ENCODE measurements at places on chromosomes 6 and 20. TPM values are rescaled to one million over a fixed set of nuclear protein-coding genes. Genes with fewer than 3 reads are reported as not detected.

DNA sequence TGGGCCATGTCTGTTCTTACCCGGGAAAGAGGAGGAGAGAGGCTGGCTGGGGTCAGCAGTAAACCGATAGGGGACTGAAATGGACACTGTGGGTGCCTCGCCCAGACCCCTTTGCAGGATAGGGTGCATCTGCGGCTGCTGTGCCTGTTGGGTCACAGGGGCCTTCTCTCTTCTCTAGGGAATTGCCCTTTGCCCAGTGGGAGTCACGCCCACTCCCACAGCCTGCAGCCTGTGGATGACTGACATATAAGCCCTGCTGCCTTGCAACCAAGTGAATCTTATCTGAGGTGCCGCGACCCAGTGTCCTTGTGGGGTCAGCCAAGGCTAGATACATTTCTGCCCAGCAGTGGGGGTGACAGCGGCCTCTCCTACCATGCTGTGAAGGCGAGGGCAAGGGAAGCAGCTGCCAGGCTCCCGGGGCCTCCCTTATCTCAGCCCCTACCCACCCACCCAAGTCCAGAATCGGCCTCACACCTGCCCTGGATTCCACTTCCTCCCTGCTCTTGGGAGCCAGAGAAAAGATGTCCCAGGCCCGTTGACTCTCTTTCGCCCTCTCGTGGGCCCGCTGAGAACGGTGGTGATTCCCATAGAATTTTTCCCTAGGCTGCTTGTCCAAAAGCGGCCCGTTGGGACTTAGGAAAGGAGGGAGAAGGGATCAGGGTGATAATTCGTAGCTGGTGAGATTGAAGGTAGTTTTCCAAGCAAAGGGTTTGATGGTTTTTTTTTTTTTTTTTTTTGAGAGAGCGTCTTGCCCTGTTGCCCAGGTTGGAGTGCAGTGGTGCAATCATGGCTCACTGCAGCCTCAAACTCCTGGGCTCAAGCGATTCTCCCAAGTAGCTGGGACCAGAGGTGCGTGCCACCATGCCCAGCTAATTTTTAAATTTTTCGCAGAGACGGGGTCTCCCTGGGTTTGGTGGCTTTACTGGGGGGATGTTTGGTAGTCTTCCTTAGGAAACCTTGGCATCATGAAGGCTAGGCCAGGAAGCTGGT is 76.4 kb upstream of the RNF24 start:
- DNase-seq, result peak; percentile 52

LY6G6F gene
- total RNA-seq, result not detected

ANKEF1 gene
- total RNA-seq, result 8.2 TPM

- DNase-seq, result no peak
Measured at GRCh38 chr6:119683031-119683430, 333.5 kb upstream of the MAN1A1 start.

NEDD9 gene
- total RNA-seq, result 18.1 TPM

BLCAP gene
- total RNA-seq, result 90.3 TPM

FILIP1 gene
- 22.9 TPM for total RNA-seq

NR2E1 gene
- total RNA-seq, result not detected

GRCh38 chr6:20246125-20246524 is 33.9 kb upstream of the MBOAT1 start:
- DNase-seq, result no peak

TRPC4AP gene
- total RNA-seq, result 60.5 TPM

TMEM14C gene
- total RNA-seq, result 111 TPM

GRCh38 chr20:63432577-63433325 is 39.7 kb downstream of the KCNQ2 start:
- no peak for DNase-seq

- no peak for DNase-seq
Measured at GRCh38 chr6:85421972-85422371, 27.9 kb upstream of the NT5E start.

- DNase-seq, result no peak
Measured at GRCh38 chr6:134739299-134740026, 210.4 kb downstream of the ALDH8A1 start.

BPI gene
- total RNA-seq, result 0.72 TPM

DNA sequence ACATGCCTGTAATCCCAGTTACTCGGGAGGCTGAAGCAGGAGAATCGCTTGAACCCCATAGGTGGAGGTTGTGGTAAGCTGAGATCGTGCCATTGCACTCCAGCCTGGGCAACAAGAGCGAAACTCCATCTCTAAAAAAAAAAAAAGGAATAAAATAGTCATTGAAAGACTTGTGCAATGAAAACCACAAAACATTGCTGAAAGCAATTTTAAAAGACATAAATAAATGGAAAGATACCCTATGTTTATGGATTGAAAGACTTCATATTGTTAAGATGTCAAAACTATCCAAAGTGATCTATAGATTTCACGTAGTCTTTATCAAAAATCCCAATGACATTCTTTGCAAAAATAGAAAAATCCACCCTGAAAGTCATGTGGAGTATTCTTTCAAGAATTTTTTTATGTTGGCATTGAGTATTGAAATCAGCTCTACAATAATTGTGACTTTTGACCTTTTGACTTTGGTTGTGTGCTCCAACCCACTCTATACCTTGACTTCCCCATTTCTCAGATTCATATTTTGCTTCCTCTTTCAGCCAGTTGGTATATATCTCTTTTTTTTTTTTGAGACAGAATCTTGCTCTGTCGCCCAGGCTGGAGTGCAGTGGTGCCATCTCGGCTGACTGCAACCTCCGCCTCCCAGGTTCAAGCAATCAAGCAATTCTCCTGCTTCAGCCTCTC is 45.5 kb upstream of the SLC23A2 start:
- DNase-seq, result no peak

DNA sequence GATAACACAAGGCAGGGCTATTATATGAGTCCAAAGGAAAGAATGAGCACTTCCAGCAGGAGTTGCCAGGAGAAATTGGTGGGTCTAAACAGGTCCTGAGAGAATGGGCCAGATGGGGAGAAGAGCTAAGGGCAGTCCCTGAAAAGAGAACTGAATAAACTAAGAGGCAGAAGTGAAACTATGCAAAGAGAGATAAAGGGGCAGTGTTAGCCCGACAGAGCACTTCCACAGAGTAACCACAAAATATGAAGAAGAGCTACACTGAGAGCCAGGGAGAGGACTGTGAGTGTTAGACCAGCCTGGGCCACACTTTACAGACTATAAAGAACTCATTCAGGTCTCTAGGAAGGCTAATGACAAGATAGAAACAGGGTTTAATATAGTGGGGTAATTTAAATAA is 43.8 kb downstream of the RALGAPA2 start:
- DNase-seq, result no peak

HDAC2 gene
- total RNA-seq, result 64.5 TPM

TGM6 gene
- not detected for total RNA-seq

MDFI gene
- 7.3 TPM for total RNA-seq

DNA sequence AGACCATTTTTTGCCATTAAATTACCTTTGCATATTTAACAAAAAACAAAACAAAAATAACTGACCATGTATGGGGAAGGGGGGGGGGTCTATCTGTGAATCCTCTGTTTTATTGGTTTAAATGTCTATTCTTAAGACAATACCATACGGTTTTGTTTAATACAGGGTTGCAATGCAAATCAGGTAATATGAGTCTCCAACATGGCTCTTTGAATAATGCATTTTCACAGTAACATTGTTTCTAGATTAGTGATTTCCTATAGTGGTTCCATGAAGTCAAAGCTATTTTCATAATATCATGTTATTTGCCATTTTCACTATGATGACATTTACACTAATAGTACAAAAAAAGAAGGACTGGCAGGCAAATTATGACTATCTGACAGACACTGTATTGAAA is 64.7 kb upstream of the LYRM2 start:
- no peak for DNase-seq

GRCh38 chr6:160247457-160247883 is 11.2 kb downstream of the SLC22A2 start:
- no peak for DNase-seq

GRCh38 chr20:6940048-6940447 is 172.6 kb downstream of the BMP2 start:
- DNase-seq, result no peak

LHFPL5 gene
- 0.69 TPM for total RNA-seq

ERVFRD-1 gene
- total RNA-seq, result 0.40 TPM

GRCh38 chr6:158584236-158584651 is 24.4 kb downstream of the TMEM181 start:
- DNase-seq, result no peak

ACOT13 gene
- 29.0 TPM for total RNA-seq

- peak; percentile 58 for DNase-seq
Measured at GRCh38 chr6:130322673-130323268, 43.0 kb upstream of the TMEM200A start.

- DNase-seq, result no peak
Measured at GRCh38 chr6:22081709-22082108, 215.1 kb downstream of the PRL start.
